ENCODE measurements at places on chromosomes 16 and 17.

- no peak for DNase-seq
These were observed 268.0 kb upstream of the IRX3 start for GRCh38 chr16:54554581-54554980.

DNA sequence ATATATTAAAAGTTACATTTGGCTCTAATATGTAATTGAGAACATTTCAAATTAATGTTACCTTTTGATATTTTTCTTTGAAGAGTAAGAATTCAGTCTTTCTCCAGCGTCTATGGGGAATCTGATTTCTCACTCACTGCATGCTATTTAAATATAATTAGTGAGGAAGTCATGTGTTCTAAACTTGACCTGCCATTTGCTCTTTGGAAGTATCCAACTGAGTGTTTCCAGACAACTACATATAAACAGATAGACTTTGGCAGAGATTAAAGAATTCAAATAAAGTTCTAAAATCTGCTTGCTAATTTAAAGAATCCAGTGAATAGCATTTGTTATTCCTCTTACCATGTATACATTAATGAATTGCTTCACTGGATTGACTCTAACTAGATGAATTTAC lies 23.5 kb downstream of the OMG start:
- no peak for DNase-seq

GRCh38 chr17:47864791-47865216 lies 13.8 kb upstream of the SP6 start:
- no peak for DNase-seq

DNA sequence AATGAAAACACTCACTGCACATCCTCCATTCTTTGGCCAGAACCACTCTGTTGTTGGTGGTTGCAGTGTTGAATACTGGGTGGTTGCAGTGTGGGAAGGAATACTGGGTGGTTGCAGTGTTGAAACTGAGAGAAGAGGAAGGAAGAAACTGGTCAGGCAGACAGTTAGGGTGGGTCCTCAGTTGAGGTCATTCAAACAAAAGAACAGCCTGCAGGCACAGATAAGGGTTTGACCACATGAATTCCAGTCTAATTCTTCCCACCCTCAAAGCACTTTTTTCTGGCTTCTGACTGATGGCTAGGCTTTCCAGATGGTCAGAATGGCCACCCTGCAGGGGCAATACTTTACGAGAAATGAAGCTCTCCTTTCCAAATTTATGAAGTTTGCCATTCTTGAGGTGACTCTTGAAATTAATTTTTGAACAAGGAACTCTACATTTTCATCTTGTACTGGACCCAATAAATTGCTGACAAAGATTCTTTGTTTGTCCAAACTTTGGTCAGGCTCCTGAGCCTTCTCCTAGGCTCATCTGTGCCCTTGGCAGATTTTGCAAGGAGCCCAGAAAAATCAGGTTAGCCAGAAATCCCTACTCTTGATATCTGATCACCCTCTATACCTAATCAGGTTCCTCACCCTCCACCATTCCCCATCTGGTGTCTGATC lies 596.6 kb upstream of the CDH5 start:
- no peak for DNase-seq

DNA sequence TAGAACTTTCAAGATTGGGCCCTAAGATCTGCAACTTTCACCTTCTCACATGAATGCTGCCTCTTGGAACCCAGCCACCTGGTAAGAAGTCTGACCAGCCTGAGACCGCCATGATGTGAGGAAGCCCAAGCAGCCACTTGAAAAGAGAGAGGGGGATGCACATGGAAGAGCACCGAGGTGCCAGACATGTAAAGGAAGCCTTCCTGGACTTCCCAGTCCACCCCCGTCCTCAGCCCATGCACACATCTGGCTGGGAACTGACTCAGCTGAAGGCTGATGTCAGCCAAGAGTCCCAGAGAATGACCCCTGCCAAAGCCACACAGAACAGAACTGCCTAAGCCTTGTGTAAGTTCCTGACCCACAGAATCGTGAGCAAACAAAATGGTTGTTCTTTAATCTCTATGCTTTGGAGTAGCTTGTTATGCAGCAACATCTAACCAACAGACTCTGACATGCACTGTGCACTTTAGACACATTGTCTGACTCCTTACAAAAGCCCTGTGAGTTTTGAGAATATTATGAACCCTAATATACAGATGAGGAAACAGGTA lies 86.7 kb downstream of the RMI2 start:
- no peak for DNase-seq

DNA sequence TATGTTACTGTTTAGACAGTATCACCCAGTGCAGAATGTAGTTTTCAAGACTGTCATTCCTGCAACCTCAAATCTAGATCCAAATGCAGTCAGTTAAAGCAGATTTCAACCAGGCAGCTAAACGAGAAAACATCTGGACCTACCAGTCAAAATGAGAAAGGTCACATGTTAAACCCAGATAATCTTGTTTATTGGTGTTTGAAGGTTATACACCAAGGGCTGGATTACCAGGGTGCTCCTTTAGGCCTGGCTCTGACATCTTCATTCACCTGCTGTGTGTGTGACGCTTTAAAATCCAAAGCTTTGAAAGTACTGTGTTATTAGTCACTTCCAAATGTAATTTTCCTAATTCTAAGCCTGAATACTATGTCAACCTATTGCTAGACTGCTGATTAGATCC lies 54.9 kb downstream of the IKZF3 start:
- DNase-seq: no peak

GRCh38 chr16:88773812-88774291 lies 11.2 kb downstream of the PIEZO1 start:
- DNase-seq: no peak

DNA sequence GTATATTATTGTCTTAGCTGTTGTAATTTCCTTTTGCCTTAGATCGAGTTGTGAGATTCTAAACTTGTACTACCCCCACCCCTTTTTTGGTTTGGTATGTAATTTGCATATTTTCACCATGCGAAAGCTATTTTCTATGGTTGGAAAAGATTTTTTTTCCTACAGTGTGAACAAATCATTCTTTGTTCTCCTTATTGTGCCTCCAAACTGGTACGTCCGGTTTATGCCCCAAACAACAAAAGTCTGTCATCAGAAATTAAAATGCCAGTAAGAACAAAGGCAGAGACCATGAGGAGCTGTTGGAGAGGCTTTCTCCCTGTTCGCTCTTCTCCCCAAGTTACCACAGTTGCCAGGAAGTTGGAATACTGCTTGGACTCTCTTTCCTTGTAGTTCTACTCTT lies 66.1 kb downstream of the BCAS3 start:
- peak; percentile 21 for DNase-seq

- no peak for DNase-seq
These were observed 32.8 kb upstream of the PAFAH1B1 start for GRCh38 chr17:2560658-2561057.

- no peak for DNase-seq
These were observed 24.6 kb downstream of the CTU2 start for GRCh38 chr16:88730632-88731607.

DNA sequence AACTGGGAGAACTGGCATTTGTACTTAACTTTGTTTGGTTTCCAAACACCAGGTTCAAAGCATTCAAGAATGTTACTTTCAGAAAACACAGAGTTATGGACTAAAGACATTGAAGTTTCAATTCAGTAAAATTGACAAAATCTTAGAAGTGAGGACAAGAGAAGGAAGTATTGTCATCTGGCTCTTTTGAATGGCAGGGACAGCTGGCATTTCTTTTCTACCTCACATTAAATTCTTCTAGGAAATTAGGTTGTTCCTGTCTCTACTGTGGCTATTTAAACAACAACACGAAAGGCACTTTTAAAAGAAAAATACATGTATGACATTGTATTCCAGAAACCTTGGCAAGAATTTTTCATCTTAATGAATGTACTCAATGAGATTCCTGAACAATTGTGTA lies 600.0 kb upstream of the CA10 start:
- DNase-seq: no peak

GRCh38 chr16:81696961-81697615 lies 82.0 kb upstream of the PLCG2 start:
- no peak for DNase-seq

- no peak for DNase-seq
These were observed 241.3 kb upstream of the ZFHX3 start for GRCh38 chr16:73289232-73289631.

- DNase-seq: no peak
These were observed 6.2 kb downstream of the MYOCD start for GRCh38 chr17:12671906-12672305.

DNA sequence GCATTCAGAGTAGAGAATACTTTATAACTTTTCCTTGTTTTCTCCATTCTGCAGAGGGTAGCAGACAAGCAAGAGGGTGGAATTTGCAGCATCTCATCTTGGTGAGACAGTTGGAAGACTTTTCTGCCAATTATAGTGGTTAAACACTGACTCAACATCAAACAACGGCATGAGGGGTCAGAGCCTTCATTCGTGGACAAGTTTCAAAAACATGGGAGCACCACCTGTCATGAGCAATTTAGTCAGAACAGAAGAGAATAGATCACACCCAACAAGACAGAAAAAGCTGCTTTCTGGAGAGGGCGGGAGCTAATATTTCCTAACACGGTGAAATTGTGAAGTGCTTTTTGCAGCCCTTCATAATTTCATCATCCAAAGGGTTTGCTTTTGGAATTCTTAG lies 17.9 kb upstream of the ZNF652 start:
- no peak for DNase-seq

GRCh38 chr17:78576389-78577112 lies 645 bp downstream of the DNAH17 start:
- no peak for DNase-seq

- no peak for DNase-seq
These were observed 79.8 kb downstream of the CREBBP start for GRCh38 chr16:3800477-3801270.

GRCh38 chr17:73157521-73157890 lies 7.3 kb upstream of the SSTR2 start:
- DNase-seq: peak; percentile 53

DNA sequence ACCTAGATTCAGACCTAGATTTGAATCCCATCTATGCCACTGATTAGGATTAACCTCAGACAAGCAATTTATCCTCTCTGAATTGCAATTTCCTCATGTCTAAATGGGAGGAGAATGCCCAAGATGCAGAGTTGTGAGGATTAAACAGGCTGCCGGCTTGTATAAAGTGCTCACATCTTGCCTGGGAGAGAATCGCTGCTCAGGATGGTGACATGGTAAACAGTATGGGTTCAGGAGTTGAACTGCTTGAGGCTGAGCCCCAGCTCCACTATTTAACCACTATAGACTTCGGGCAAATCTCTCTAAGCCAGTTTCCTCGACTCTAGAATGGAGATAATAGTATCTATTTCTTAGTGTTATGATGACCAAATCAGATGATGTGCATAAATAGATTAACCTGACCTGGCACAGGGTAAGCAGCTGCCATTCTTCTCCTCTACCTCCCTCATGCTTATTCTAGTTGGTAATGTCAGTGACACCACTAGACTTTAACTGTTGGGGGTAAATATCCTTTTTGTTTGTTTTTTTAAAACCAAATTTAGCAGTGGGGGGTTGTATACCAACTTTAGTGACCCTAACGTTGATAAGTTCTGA lies 732 bp upstream of the RPL27 start:
- DNase-seq: no peak

GRCh38 chr17:73072219-73072962 lies 20.1 kb downstream of the SLC39A11 start:
- no peak for DNase-seq

DNA sequence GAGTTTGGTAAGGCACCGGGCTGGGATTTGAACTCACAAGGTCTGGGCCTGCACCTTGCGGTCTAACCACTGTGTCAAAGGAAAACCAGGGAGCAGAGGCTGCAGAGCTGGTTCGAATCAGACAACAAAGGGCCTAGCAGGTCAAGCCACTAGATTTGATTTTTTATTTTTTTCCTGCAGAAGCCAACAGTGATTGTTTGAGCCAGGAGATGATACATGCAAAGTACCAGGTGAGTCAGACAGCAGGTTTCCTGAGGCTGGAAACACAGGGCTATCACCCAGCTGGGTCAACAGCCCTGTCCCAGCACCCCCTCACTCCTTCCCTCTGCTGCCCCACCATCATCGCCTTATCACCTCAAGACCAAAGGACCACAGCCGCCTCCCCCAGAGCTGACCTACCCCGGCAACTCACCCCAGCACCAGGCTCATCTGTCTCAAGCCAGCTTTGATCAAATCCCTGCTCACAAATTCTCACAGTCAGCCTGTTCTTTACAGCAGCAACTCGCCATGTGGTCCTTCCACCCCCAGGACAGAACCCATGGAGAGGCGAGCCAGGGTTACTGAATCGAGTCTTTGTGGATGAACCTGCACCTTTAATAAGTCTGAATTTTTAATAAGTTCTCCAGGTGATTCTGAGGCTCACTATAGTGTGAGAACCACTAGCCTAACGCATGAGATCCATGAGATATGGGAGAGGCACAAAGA lies 13.0 kb upstream of the KRT19 start:
- no peak for DNase-seq

DNA sequence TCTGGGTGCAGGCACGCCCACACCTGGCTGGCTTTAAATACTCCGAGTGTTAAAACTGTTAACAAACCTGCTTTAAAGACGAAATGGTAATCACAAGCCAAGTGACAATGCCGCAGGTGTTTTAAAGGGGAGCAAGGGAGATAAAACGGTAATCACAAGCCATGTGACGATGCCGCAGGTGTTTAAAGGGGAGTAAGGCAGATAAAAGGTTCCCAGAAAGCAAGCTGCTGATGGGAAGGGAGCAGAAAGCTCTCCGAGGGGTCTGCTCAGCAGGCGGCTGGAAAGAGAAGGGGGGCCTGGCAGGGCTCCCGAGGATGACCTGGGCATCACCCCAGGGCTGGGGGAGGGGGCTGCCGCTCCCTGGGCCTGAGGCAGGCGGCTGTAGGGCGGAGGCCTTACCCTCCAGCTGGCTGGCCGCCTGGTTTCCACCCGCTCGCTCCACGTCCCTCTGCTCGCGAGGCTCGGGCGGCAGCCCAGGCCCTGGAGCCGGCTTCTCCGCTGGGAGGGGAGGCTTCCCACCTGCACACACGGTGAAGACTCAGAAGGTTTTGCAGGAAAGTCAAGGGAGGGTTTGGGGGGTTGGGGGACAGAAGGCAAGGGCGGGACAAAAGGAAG lies 12.1 kb downstream of the NDUFAF8 start:
- no peak for DNase-seq

GRCh38 chr17:45771271-45771959 lies 12.7 kb upstream of the CRHR1 start:
- peak; percentile 56 for DNase-seq

- peak; percentile 55 for DNase-seq
These were observed 10.5 kb upstream of the ITGAD start for GRCh38 chr16:31382485-31383161.

DNA sequence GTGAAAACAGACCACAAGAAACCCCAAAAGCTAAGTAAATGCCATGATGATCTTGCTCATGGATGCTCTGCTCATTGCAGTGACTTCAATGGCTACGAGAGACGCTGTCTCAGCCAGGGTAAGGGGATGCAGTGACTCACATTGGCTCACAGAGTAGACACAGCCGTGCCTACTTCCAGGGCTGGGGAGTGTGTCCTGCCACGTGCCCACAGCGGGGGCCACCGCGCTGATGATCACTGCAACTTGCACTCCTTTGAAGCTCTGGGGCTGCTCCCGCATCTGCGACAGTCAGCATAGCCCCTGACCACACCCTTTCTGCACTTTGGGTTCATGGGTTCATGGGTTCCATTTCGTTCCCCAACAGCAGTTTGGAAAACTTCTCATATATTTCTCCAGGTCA lies 231.4 kb upstream of the RPL38 start:
- no peak for DNase-seq

- no peak for DNase-seq
These were observed 89.3 kb upstream of the CIBAR2 start for GRCh38 chr16:85201574-85201973.

GRCh38 chr16:82598771-82599170 lies 28.0 kb upstream of the CDH13 start:
- DNase-seq: no peak
